ENCODE measurements at places on chromosomes 1 and 21.

DNA sequence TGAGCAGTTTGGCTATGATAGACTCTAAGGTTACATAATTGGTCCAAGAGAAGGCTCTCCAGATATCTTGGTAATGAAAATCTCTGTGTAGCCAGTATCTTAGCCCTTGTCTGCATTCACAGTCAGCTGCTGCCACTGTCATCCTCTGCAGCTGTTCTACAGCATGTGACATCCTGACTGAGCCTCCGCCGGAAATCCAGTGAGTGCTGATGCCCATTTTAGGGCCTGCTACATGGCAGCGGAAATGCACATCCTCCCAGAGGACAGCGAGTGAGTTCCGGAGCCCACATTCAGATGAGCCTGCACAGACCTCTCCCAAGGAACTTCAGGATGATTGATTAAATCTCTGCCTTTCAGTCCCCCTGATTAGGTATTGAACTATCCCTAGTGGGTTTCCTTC is 237.1 kb downstream of the HHIPL2 start:
- DNase-seq: no peak

DNA sequence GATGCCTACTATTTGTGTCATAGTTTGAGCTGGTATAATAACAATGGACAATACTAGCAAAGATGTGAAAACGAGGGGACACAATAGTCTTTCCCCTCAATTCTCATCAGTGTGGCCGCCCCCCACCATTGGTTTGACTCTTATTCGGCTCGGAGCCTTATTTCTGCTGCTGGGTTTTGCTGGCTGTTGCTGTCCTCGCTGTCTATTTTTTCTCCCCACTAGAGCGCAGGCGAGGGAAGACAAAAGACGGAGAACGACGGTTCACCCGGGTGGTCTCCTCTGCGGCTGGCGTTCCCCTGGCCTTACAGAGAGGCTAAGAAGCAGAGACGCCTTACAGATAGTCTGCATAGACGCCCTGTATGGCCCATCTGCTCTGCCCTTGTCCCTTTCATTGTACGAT is 19.4 kb downstream of the CLIC6 start:
- DNase-seq: no peak

GRCh38 chr1:241090798-241091197 is 266.2 kb downstream of the RGS7 start:
- no peak for DNase-seq

- DNase-seq: no peak
Measured at GRCh38 chr1:211581526-211581925, 2.6 kb upstream of the SLC30A1 start.

DNA sequence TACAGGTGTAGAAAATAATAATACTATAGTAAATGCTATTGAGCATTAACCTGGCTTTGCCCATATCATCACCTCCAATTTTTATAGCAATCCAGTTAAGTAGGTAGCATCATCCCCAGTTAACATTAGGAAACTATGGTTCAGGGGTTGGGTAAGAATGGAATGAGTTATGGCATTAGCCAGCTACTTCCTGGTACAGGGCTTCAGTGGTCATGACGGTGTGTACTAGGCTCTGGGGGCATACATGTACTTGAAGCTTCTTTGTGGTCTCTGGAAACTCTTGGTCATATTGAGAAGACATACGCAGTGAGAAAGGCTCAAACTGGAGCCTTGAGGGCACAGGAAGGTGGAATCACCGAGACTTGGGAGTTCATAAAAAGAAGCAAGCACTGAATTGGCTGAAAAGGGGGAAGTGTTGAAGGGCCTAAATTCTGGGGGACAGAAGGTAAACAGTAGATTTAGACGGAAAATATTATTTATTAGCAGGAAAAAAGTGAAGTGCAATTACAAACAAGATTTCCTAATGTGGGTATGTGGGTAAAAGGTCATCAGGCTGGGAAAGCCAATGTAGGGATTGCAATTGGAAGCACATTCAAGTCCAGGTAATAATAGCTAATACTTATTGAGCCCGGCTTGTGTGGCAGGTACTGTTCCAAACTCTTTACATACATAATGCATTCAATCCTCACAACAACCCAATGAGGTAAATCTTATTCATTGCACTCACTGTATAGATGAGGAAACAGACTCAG is 114.2 kb upstream of the ATP1A1 start:
- no peak for DNase-seq

GRCh38 chr1:25909040-25909439 is 2.8 kb upstream of the STMN1 start:
- no peak for DNase-seq

- DNase-seq: no peak
Measured at GRCh38 chr1:18333220-18333619, 147.5 kb upstream of the KLHDC7A start.

DNA sequence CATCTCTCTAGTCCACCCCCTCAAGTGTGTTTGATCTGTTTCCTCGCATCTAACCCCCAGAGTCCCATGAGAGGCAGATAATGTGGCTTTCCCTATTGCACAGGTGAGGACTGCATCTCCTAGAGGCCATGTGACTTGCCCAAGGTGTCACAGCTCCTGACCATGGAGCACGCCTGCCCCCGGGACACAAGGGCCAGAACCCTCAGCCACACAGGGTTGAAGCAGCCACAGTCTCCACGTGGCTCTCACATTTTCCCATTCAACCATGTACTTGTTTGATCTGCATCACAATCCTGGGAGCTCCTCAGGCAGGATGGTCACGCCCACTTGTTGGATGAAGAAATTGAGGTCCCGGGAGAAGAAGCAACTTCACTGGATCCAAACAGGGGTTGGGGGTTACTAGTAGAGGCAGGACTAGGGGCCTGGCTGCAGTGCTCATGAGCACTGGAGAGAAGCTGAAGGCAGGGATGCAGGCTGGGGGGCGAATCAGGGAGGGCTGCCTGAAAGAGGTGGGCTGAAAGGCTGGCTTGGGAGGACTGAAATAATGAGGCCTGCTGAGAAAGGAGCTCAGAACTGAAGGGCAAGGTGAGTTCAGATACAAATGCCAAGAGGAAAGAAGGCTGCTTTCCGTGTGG is 207.9 kb downstream of the PTPRU start:
- no peak for DNase-seq

DNA sequence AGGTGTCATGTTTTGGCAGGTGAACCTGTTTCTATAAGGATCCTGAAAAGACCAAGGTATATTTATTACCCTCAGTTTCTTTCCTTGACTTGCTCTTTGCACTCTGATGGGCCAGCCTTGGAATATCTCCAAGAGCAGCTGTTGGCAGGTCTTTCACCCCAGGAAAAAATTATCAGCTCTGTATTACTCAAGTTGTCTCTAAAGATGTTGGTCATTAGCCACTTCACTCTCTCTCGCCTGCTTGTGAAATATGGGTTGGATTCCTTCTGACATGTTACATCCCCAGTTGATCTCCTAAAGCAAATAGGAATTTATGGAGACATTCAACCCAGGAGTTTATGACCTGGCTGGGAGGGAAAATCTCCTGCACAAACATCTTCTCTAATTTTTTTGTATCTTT is 85.9 kb downstream of the KCNJ15 start:
- DNase-seq: no peak

GRCh38 chr1:234742622-234743021 is 132.6 kb upstream of the IRF2BP2 start:
- no peak for DNase-seq

- no peak for DNase-seq
Measured at GRCh38 chr1:6241887-6242740, 1.9 kb upstream of the HES3 start.

DNA sequence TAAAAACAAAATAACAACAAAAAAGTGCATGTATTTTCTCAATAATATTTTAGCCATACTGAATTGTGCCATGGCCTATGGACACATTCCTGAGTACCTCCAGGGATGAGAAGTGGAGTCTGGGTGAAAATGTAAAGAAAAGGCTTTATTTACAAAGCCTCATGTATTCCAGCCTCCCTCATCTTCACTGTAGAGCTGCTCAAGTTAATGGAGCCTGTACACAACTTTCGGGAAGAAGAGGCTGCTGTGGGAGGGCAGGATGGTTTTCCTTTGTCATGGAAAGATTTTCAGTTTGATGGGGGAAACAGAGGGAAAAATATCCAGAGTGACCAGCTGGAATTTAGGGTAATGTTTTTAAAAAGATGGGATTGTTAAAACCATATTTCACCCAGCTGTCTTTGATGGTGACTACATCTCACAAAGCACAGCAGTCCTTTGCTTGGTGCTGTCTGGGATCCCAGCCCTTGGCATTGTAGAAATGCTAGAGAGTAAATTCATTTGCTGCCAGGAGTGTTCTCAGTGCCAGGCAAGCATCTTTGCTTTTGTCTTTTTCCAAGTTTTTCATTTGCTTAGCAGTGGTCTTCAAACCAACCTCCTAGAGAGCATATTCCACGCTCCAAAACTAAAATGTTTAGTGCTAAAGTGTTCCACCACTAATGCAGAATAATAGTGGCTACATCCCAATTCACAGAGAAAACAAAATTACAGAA is 54.9 kb downstream of the DPT start:
- no peak for DNase-seq

GRCh38 chr1:230517786-230518185 is 91.7 kb upstream of the PGBD5 start:
- DNase-seq: no peak

DNA sequence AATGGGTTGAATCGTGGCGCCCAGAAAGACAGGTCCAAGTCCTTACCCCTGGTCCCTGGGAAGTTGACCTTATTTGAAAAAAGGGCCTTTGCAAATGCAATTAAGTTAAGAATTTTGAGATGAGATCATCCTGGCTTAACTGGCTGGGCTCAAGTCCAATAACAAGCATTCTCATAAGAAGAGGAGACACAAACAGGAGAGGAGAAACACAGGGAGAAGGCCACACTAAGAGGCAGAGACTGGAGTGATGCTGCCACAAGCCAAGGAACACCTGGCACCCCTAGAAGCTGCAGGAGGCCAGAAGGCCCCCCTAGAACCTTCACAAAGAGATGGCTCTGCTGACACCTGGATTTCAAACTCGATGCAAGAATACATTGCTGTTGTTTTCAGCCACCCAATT is 44.6 kb downstream of the PDPN start:
- DNase-seq: no peak

- no peak for DNase-seq
Measured at GRCh38 chr21:14573244-14573643, 27.1 kb upstream of the SAMSN1 start.

DNA sequence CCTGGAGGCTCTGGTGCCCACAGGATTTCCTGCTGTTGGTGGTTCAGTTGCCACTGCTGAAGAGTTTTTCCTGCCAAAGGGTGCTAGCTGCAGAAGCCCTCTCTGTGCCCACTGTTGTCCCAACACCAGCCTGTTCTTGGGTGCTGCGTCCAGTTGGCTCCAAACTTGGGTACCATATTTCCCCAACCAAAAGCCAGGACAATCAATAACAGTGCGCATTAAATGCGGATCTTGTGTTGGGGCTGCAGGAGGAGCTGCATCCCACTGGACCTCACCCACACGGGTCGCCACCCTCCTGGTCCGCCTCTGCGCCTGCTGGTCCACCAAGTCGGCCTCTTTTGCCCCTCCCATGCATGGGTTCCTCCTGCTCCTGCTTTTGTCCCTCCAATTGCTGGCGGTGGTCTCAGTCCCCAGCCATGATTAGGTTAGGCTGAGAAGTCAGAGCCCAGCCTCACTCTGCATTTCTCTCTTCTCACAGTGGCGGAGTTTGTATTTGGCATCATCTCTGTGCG is 9.8 kb downstream of the ABCG1 start:
- no peak for DNase-seq

Measured in activated effector memory CD4-positive, alpha-beta T cell treated with Interleukin-2 at 50 U/mL for 16 hours (primary cell).